ENCODE measurements at places on chromosomes 11 and 22.
A peak's percentile ranks its signal among the peaks of the same experiment; 100 is the strongest.

GRCh38 chr11:12585861-12586260, 88.4 kb upstream of the TEAD1 start:
- DNase-seq = no peak

DNA sequence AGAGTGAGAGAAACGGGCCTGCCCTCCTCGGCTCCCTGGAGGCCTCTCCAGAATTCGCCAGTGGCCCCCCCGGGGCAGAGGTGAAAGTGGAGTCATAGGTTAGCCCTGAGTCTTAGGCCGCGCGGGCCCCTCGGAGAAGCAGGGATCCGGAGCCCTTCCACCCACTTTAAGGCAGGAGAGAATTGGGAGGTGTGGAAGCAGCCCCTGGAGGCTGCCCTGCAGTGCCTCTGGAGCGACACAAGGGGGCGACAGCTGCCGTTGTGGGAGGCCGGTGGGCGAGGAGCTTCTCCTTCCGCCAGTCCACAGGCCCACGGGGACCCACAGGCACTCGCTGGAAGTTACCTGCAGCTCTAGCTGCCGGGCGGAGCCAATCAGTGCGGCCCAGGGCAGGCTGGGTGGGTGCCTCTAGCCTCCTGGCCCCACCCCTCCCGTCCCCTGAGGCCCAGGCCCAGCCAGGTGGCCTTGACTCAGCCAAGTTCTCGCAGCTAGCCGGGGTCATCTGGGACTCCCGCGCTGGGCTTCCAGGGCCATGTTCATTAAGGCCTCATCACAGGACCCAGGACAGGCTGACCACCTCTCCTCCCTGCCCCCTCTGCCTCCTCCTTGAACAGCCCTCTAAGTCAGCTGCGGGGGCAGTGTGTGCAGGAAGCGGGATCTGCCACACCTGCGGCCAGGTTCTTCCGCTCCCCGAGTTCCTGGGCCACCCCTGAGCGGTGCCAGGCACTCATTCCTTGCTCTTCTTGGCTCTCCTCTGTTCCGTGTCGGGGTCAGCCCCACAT, 5.0 kb downstream of the DGKZ start:
- DNase-seq = peak; percentile 75

- DNase-seq = no peak
Observed at GRCh38 chr22:49278340-49278739, 549.3 kb downstream of the BRD1 start.

- DNase-seq = no peak
Observed at GRCh38 chr22:19168088-19168890, 10.2 kb downstream of the SLC25A1 start.

DNA sequence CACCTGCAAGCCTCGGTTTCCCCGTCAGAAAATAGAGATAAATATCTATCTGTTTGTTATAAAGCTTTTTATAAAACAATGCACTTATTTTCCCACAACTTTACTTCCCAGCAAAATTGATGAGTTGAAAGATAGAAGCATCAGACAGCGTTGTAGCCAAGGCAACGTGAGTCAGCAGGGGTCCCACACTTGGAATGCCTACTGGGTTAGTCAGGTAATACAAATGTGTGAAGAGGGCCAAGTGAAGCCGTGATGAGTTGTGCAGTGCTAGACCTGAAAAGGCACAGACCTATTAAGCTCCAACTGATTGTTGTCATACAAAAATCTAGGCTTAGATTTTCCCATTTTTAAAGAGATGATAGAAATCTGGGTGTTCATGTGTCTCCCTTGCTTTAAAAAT, 118.7 kb downstream of the PGR start:
- no peak for DNase-seq

DNA sequence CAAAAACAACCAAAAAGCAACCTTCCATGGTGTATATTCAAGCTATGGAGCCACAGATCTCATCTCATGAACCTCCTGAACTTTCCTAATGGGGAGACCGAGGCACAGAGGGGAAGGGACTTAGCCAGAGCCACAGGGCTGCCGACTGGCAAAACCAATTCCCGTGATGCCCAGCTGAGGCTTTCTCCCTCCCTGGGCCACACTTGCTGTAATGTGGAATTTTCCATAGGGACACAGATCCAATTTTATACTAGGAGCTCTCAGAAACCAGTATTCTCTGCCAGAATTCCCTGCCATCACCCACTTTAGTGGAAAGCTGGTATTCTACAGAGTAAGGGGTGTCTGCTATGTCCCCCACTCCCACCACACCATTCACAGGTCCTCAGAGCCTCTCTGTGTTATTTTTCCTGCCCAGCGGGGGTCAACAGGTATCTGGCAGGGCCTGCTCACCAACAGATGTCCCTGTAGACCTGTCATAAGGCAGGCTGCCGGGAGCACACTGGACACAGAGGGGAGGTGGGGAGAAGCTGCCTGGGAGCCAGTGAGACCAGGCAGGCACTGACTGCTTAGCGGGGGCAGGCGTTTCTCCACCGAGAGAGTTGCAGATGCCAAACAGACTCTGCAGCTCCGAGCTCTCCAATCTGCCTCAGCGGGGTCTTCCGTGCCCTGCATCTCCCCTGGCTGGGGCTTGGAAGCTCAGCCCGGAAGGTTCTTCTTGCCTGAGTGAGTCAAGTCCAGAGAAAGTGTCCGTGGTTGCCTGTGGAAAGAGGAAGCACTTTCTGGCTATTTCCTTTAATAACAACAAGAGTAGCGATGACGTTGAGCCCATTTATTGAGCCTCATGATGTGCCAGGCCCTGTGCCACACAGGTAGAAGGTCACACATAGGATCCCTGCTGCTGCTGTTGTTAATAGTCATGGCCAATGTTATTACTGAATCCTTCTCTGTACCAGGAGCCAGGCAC, 26.3 kb downstream of the RPS6KA4 start:
- no peak for DNase-seq

- DNase-seq = no peak
Observed at GRCh38 chr22:45006111-45006963, 3.5 kb downstream of the PHF21B start.

DNA sequence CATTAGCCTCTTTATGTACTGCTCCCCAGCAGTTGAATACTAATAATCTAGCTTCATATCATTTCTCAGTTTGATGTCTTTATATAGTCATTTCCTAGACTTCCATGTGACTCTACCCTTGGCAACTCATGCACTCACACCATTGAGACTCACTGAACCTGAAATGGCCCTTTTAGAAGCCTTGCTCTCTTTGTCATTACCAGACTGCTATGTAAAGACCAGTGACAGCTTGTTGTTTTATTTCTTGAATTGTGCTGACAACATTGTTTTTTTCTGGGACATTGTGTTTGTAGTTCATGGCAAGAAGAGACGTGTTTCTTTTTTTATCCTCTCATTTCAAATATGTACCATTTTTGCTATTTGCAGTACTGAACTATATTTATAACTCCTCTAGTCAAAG, 256.5 kb downstream of the CNTN5 start:
- no peak for DNase-seq

DNA sequence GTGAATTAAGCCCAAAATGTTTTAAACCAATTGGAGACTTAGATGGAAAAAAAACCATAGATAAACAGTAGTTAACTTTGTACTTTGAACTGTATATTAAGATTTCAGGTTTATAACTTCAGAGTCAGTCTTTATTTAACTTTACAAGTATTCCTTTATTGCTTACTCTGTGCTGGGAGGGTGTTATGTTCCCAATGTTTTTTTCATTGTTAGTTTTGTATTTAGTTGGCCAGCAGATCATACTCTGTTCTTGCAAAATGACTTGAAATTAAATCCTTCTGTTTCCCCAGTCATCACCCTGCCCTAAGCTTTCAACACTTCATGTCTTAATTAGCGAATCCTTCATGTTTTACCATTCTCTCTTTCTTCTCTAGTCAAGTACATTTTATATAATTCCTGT, 25.3 kb downstream of the SIK2 start:
- no peak for DNase-seq

GRCh38 chr11:62359475-62359874, 22.2 kb downstream of the ASRGL1 start:
- no peak for DNase-seq

- peak; percentile 63 for DNase-seq
Observed at GRCh38 chr11:10302744-10303557, 1.9 kb upstream of the ADM start.

- DNase-seq = no peak
Observed at GRCh38 chr22:23076896-23077572, 6.7 kb downstream of the GNAZ start.

DNA sequence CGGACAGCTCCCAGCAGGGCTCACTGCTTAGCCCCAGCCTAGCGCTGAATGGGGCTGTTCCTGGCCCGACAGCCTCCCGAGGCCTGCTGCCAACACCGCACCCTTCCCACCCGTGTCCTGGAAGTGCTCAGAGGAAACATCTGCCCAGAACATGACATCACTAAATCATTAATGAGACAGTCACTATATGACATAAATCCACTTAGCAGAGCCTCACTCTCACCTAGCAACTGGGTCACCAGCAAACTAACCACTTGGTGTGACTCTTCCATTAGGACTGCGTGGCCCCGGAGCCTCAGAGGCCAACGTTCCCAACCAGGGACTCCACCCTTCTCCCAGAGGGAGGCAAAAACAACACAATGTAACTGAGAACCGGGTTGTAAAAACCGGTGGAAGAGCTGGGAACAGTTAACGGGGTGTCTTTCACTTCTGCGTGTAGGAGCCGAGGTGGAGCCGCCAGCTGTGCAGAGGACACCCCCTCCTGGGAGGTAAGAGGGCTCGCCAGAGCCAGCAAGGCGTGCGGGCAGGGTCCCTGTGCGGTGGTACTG, 21.4 kb upstream of the PACSIN2 start:
- no peak for DNase-seq

DNA sequence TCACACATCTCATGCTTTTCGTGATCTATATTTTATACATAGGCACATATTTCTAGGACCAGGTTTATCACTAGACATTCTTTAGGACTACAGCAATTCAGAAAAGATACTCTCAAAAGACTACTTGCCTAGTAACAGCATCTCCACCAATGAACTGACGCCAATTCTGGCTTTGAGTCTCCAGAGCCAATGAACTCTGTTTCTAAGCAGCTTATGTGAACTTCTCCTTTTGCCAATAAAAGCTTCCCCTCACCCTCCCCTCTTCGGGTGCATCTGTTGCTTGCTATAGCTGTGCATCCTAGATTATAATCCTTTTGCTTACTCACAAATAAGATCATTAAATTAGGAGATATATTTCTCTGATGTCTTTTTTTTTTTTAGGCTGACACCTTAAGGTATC, 11.4 kb upstream of the ANKK1 start:
- DNase-seq = no peak

DNA sequence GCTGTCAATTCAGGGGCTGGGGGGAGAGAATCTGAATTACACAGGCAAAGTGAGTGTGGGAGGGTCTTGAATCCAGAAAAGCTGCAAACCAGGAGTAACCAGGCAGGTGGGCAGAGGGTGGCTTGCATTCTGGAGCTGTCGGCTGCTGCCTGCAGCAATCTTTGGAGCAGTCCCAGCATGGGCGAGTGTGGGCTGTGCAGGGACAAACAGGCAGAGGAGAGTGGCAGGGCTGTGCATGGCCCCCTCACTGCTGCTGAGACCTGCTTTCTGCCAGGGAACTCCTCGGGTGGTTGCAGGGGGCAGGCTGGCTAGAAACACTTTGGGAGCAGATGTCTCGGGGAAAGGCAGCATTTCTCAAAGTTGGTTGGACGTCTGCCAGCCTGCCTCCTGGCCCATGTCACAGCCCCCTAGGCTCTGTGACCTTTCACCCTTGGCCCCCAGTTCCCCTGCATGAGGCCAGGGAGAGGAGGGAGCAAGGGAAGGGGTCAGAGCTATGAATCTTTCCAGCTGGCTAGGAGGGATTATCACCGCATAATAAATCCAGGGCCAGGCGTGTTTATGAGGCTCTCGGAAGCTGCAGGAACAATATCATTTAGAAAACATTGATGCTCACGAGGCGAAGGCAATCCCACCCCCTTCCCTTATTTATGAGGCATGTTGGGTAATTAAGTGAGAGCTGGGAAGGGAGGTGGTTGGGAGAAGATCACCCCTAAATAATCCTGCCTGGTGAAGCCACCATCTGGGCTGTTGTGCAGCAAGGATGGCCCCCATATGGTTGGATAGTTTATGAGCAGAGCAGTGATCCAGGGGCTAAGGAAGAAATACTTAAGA, 212.3 kb upstream of the NCAM1 start:
- DNase-seq = no peak

DNA sequence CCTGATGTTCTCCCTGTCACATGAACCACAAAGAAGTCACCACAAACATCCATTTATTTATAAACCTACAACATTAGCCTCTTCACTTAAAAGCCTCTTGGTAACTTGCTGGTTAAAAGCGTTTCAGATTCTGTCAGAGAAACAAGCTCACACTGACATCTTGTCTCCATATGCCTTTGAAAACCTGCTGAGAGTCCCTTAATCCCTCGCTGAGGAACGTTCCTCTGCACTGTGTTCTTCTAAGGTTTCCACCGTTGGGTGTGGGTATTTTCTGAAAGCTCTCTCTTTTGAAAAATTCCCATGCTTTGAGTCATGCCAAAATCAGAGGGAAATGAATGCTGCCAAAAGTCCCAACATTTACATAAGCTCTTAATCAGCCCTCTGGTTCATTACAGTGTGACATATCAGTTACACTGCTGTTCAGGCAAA, 149.8 kb downstream of the CCDC34 start:
- no peak for DNase-seq

DNA sequence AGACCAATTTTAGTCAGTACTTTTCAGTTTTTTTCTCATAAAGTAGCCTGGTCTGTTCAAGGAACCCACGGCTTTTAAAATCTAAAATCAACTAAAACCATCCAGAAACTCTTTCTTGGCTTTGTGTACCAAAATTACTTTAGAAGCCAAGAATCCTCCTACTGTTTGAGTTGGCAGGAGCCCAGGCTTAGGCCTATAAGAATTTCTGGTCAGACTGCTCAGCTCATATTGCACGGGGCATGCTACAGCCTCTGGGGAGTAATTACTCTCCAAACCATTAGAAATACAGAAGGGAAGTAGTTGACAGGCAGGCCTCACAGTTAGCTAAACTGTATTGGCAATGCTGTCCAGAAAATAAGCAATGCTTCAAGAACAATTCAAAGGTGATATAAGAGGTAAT, 1862.9 kb upstream of the RAG2 start:
- no peak for DNase-seq

GRCh38 chr11:126416542-126417090, 61.1 kb downstream of the ST3GAL4 start:
- peak; percentile 76 for DNase-seq

DNA sequence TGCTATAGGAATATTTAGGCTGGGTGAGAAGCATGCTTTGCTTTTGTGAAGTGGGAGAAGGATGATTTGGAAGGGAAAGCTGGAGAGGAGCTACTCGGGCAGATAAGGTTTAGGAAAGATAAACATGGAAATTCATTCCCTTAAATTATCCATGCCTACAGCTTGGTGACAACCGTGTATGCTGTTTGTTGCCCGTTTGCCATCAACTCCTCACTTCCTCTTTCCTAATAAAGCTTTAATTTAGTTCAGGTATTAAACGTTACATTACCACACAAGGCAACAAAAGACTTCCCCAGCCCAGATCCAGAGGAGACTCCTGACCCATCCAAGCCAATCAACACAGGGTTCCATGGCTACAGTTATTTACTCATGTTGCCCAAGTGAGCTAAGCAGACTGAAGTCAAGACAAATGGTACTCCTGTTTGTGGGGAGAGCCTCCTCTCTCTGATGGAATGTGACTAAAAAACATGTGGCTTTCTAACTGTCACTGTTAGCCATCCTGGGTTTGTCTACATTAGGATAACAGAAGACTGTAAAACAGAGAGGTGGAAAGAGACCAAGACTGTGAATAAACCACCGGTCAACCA, 101.7 kb upstream of the GRAMD1B start:
- DNase-seq = no peak

All from stimulated activated CD4-positive, alpha-beta T cell treated with anti-CD3 and anti-CD28 coated beads, Interleukin-4, amount 100 ng/mL, for 1 hour (primary cell).